Vagina (tissue), 2 donors: ENCODE measurements at places on chromosomes 16 and 17. TPM values are rescaled to one million over a fixed set of nuclear protein-coding genes. Genes with fewer than 3 reads are reported as not detected.

DNA sequence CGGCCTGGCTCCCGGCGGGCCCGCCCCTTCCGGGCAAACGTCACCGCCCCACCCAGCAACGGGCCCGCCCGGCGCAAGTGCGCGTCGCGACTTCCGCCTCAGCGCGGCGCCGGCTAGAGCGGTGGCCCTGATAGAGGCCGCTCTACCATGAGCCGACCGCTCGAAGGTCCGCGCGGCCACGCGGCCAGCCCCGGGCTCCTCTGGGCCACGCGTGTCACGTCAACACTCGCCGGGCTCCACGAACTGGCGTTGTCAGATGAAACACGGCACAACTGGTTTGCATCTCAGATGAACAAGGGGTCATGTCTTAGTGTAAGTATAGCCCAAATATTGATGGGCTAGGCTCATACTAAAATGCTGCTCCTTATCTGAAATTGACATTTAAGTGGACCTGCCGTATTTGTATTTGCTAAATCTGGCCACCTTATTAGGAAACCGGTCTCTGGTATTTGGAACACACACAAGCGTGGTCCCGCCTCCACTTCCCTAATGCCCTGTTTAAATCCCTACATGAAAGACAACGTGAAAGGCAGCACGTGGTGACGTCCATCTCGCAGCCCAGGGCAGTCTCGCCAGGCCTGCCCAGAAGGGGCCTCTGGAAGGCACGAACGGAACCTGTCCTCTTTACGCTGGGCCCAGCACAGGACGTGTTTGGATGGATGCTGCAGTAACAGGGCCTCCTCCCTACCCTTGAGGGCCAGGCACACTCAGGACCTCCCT is at the start of gene ZNF598:
TSS of gene ZNF598 (minus strand) at position 31 of the 720 bp plus-strand sequence.
- no peaks in the 10 kb centered on the region for H3K27me3 ChIP-seq
- DNase-seq, result no peak
- H3K4me3 ChIP-seq, result peak within 1 kb of the TSS; percentile 90
- H3K27ac ChIP-seq, result peak within 1 kb of the TSS; percentile 85
- H3K36me3 ChIP-seq, result no peaks in the 10 kb centered on the region

DNA sequence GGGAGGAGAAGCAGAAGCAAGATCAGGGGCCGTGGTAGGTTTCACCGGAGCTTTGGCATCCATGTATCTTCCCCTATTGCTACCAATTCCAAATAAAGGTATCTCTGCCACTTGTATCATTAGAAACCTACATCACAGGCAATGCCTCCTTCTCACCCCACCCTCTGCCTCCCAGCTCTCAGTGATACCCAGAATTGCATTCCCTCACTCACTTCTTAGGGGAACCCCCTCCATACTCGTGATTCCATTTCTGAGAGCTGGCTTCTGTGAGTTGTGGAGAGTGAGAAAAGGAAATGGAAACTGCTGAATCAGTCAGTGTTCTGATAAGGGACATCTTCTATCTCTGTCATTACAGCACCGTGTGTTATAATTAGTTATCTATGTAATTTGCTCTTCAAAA is 2.3 kb upstream of the CCL3 start:
- H3K4me1 ChIP-seq, result no peaks in the 10 kb centered on the region
- no peaks in the 10 kb centered on the region for H3K36me3 ChIP-seq
- no peak for DNase-seq
- H3K4me3 ChIP-seq, result no peak overlapping the region
- no peaks in the 10 kb centered on the region for H3K27me3 ChIP-seq

DNA sequence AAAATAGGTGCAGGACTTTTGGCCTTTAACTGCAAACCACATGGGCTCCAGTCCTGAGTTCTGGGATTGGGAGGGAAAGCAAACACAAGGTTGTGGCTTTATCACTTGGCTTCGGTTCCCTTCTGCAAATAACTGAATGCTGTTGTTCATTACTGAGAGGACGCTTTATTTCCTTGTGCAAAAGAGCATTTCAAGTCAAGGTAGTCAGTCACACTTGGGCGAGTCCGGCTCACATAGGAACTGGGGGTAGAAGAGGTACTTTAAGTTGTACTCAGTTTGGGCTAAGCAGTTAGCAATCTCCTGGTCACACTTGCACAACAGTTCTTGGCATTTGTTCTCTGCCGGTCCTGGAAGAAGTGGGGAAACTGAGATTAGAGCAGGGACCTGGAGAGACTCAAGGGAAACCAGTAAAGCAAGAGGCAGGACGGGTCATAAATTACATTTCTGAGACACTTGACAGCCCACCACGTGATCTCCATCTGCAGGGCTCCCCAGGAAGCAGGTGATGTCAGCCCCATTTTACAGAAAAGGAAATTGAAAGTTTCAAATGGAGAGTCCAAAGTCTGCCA is 21.6 kb downstream of the PLA2G10 start:
- no peak overlapping the region for H3K27ac ChIP-seq
- H3K4me1 ChIP-seq, result no peaks in the 10 kb centered on the region
- DNase-seq, result no peak
- peaks cover 6% of the 10 kb centered on the region for H3K36me3 ChIP-seq
- H3K4me3 ChIP-seq, result no peak overlapping the region
- no peaks in the 10 kb centered on the region for H3K27me3 ChIP-seq

DNA sequence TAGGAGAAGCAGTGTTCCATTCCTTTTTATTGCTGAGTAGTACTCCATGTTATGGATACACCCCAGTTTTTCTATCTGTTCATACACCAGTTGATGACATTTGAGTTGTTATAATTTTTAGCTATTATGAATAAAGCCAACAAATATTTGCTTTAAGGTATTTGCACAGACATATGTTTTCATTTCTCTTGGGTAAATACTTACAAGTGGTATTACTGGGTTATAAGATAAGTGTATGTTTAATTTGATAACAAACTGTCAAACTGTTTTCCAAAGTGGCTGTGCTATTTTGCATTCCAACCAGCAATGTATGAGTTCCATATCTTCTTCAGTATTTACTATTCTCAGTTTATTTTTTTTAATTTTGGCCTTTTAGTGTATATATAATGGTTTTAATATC is 27.7 kb upstream of the GFOD2 start:
- no peaks in the 10 kb centered on the region for H3K27me3 ChIP-seq
- H3K4me3 ChIP-seq, result no peak overlapping the region
- peaks cover 9% of the 10 kb centered on the region for H3K4me1 ChIP-seq
- H3K36me3 ChIP-seq, result peaks cover 23% of the 10 kb centered on the region
- no peak overlapping the region for H3K27ac ChIP-seq
- DNase-seq, result no peak

GRCh38 chr16:75280331-75280804 is 28.9 kb upstream of the BCAR1 start:
- no peaks in the 10 kb centered on the region for H3K27me3 ChIP-seq
- no peak for DNase-seq
- H3K4me1 ChIP-seq, result peaks cover 6% of the 10 kb centered on the region

DNA sequence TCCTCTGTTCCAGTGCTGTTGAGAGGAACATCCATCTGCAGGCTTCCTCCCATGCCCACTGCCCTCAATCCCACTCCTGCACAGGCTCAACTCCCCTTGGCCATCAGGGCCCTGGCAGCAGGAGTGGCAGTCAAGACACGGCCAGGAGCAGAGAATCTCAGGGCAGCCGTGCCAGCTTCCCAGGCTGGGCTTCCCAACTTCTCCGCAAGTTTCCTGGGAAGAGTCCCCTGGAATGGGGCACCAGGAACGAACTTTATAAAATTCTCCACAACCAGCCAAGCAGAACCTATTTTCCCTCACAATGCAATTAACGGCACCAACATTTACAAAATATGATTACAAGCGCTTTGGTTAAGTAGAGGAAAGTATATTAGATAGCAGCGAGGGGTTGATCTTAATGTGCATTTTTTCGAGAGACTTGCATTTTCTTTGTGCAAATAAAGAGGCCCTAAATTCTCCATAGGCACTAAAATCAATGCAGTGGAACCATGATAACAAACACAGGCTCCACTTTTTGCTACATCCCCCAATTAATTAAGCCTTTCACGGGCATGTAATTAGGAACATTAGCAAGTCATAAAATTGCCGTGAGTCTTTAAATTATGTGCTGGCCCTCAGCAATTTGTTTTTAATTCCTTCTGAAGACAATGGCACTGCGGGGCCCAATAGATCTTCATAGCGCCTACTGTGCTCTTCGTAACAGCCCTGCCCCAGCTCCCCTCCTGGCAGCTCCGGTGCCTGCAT is 99.9 kb upstream of the LHX1 start:
- no peaks in the 10 kb centered on the region for H3K27me3 ChIP-seq
- DNase-seq, result no peak
- H3K4me3 ChIP-seq, result no peak overlapping the region
- H3K4me1 ChIP-seq, result no peaks in the 10 kb centered on the region
- no peak overlapping the region for H3K27ac ChIP-seq

GRCh38 chr16:47779201-47780016 is 318.3 kb downstream of the PHKB start:
- H3K36me3 ChIP-seq, result no peaks in the 10 kb centered on the region
- no peak for DNase-seq
- H3K4me3 ChIP-seq, result peak overlapping the region; percentile 23
- no peak overlapping the region for H3K27ac ChIP-seq
- H3K27me3 ChIP-seq, result no peaks in the 10 kb centered on the region

- H3K4me1 ChIP-seq, result no peaks in the 10 kb centered on the region
- H3K4me3 ChIP-seq, result no peak overlapping the region
- no peaks in the 10 kb centered on the region for H3K27me3 ChIP-seq
- H3K27ac ChIP-seq, result no peak overlapping the region
- DNase-seq, result no peak
- H3K36me3 ChIP-seq, result no peaks in the 10 kb centered on the region
Observed at GRCh38 chr17:9011001-9011400, 10.3 kb upstream of the NTN1 start.

GRCh38 chr17:32265192-32265923 is at the start of gene RHBDL3:
RHBDL3 (plus strand) TSS chr17:32265832; CDS start chr17:32266190, 358 bp downstream.
- no peaks in the 10 kb centered on the region for H3K36me3 ChIP-seq
- H3K27me3 ChIP-seq, result no peaks in the 10 kb centered on the region
- no peak for DNase-seq
- H3K4me3 ChIP-seq, result peak within 1 kb of the TSS; percentile 97
- peaks cover 34% of the 10 kb centered on the region for H3K4me1 ChIP-seq

- no peaks in the 10 kb centered on the region for H3K36me3 ChIP-seq
- DNase-seq, result no peak
- no peaks in the 10 kb centered on the region for H3K27me3 ChIP-seq
- no peaks in the 10 kb centered on the region for H3K4me1 ChIP-seq
- H3K27ac ChIP-seq, result no peak overlapping the region
- H3K4me3 ChIP-seq, result no peak overlapping the region
Observed at GRCh38 chr16:19853742-19854542, 30.7 kb downstream of the GPRC5B start.

GRCh38 chr16:57146040-57146647 is 39.7 kb downstream of the PSME3IP1 start:
- DNase-seq, result no peak
- peaks cover 44% of the 10 kb centered on the region for H3K4me1 ChIP-seq
- H3K27me3 ChIP-seq, result no peaks in the 10 kb centered on the region
- no peaks in the 10 kb centered on the region for H3K36me3 ChIP-seq
- no peak overlapping the region for H3K4me3 ChIP-seq

DNA sequence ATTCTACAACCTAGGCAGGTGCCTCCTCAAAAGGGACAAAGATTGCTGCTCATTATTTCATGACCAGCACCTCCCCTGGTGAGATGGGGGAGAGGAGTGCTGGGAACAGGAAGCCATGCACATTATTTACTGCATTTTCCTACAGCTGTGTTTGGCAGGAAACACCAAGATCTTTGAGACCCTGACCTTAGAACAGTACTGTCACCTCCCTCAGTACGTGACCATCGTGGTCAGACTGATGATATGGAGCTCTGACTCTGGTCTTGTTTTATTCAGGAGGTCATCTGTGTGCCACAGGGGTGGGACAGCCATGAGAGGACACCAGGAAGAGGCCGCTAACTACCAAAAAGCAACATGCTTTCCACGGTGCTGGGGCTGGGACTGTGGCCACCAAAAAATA is 37.4 kb downstream of the USP22 start:
- H3K36me3 ChIP-seq, result peaks cover 15% of the 10 kb centered on the region
- DNase-seq, result no peak
- peaks cover 6% of the 10 kb centered on the region for H3K4me1 ChIP-seq
- no peak overlapping the region for H3K27ac ChIP-seq

DNA sequence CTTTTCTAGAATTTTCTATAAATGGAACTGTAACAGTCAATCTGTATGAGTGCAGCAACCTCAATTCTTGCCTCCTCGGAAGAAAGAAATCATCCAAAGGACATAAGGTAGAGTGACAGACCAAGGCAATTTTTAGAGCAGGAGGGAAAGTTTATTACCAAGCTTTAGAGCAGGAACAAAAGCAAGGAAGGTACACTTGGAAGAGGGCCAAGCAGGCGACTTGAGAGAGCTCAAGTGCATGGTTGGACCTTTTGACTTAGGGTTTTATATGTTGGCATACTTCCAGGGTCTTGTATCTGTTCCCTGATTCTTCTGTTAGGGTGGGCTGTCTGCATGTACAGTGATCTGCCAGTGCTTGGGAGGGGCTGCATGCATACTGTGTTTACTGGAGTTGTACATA is 50.3 kb downstream of the SCNN1G start:
- H3K27ac ChIP-seq, result no peak overlapping the region
- H3K4me1 ChIP-seq, result no peaks in the 10 kb centered on the region
- no peak overlapping the region for H3K4me3 ChIP-seq
- H3K27me3 ChIP-seq, result no peaks in the 10 kb centered on the region
- H3K36me3 ChIP-seq, result no peaks in the 10 kb centered on the region

DNA sequence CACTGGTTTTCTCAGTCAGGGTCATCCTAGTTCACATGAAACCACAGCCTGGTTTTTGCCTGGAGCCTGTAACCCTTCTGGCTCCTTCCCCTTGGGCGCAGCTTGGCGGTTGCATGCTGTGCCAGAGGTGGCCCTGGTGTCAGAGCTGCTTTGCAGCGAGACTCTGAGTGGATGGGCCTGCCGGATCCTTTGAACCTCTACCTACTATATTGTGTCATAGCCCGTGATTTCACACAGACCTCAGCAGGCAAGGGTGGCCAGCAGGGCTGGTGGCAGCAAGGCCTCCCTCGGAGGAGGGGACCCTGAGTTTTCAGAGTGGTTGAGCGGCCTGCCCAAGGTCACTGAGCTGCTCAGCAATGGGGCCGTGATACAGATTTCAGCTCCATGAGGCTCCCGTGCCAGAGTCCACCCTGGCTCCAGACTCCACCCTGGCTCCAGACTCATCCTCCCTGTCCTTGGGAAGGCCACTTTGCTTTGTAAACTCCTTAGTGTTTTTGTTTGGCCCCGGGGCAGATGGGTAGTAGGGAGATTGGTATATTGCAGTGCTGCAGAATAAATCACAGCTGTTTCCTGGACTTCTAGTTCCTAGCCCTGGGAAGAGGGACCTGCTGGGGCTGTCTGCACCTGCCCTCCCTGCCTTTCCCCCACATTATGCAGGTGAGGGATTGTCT is 9.7 kb downstream of the MPRIP start:
- H3K4me3 ChIP-seq, result no peak overlapping the region
- H3K27me3 ChIP-seq, result no peaks in the 10 kb centered on the region
- peak overlapping the region; percentile 35 for H3K27ac ChIP-seq
- peaks cover 84% of the 10 kb centered on the region for H3K4me1 ChIP-seq

GRCh38 chr17:7097940-7098339 is 16.7 kb downstream of the ASGR2 start:
- H3K27me3 ChIP-seq, result no peaks in the 10 kb centered on the region
- DNase-seq, result no peak
- H3K27ac ChIP-seq, result no peak overlapping the region

GRCh38 chr17:67657596-67657995 is 60.1 kb upstream of the NOL11 start:
- no peak for DNase-seq
- no peak overlapping the region for H3K27ac ChIP-seq
- H3K4me1 ChIP-seq, result no peaks in the 10 kb centered on the region
- no peak overlapping the region for H3K4me3 ChIP-seq

CAPNS2 gene
- 33.9 TPM for total RNA-seq

ANKRD40CL gene
- total RNA-seq, result not detected

RNU2-1 gene
- total RNA-seq, result not detected

GINS3 gene
- 7.4 TPM for total RNA-seq

KRT24 gene
- total RNA-seq, result 1.5 TPM

OR2C1 gene
- 0.74 TPM for total RNA-seq

YBX2 gene
- total RNA-seq, result 0.25 TPM

ASPHD1 gene
- not detected for total RNA-seq

MED9 gene
- 18.9 TPM for total RNA-seq

CHST6 gene
- 0.25 TPM for total RNA-seq

SPAG5 gene
- 8.3 TPM for total RNA-seq

SLC35G6 gene
- not detected for total RNA-seq

ZNF423 gene
- 10.3 TPM for total RNA-seq
